CD4-positive, alpha-beta T cell treated with Interleukin-6 for 4 hours (primary cell): ENCODE measurements at places on chromosomes 6 and 20.
A peak's percentile ranks its signal among the peaks of the same experiment; 100 is the strongest.

GRCh38 chr6:69487688-69488087, 309.1 kb downstream of the LMBRD1 start:
- no peak for DNase-seq

DNA sequence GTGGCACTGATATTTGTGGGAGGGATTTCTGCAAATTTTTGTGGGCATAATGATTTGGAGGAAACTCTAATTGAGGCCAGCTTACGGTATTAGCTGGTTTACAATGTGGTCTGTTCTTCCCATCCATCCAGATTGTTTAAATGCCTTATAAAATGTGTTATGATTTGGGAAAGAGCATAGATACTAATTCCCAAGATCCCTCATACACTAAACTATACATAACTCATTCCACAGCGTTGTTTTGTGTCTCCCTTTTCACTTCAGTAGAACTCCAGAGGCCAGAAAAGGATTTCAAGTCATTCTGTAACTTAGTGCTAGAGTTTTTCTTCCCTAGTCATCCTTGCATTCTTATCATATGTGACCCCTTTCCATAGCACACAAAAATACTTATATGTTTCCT, 292.6 kb upstream of the NT5E start:
- DNase-seq: no peak

GRCh38 chr6:151761851-151762250, 45.6 kb upstream of the ESR1 start:
- DNase-seq: no peak

DNA sequence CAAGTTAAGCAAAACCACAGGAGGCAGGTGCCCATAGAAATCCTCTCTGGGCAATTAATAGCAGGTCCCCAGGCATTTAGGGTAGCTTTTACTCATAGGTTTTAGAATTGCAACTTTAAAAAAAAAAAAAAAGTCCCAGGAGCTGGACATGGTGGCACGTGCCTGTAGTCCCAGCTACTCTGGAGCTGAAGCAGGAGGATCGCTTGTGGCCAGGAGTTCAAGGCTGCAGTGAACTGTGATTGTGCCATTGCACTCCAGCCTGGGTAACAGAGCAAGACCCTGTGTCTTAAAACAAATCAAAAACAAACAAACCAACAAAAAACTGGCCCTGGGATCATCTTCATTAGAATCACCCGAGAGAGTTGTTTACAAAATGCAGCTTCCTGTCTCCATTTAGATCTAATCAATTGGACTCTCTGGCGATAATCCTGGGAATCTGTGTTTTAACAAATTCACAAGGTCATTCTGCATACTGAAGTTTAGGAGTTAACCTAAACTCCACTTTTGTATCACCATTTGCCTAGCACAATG, 131.8 kb upstream of the AKAP12 start:
- no peak for DNase-seq

GRCh38 chr6:56289721-56290120, 42.3 kb upstream of the COL21A1 start:
- DNase-seq: no peak

GRCh38 chr6:167152862-167153261, 4.9 kb downstream of the GPR31 start:
- no peak for DNase-seq

DNA sequence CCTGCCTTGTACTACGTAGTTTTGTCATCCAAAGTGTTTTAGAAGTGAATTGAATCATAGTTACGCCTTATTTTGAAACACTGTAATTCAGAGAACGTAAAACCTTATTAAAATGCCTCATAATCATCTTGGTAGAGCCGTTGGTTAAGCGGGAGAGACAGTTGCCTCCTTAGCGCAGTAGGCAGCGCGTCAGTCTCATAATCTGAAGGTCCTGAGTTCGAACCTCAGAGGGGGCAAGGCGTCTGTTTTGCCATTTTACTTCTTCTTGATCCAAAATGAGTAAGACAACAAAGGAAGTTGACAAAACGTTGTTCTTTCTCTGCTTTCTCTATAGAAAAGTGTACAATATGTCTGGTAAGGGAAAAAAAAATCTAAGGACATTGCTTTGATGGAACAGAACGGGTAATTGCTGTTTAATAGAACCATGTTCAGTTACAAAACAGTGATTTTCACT, 20.7 kb upstream of the TRIM27 start:
- DNase-seq: peak; percentile 74
